ENCODE measurements at places on chromosomes 7 and 10. TPM values are rescaled to one million over a fixed set of nuclear protein-coding genes. Genes with fewer than 3 reads are reported as not detected.

Gene SLC26A5
- not detected for total RNA-seq

Gene PDIA4
- total RNA-seq, result 42.5 TPM

Gene CDK14
- total RNA-seq, result 30.4 TPM

Gene VWA2
- 0.84 TPM for total RNA-seq

Gene ETV1
- 10.2 TPM for total RNA-seq

Gene MKI67
- total RNA-seq, result 1.1 TPM

Gene OR6V1
- not detected for total RNA-seq

Data from tibial nerve (tissue), 4 donors.